H1 (cell line): ENCODE measurements at places on chromosomes 4 and X. TPM values are rescaled to one million over a fixed set of nuclear protein-coding genes. Genes with fewer than 3 reads are reported as not detected.

XG gene
- total RNA-seq, result 0.31 and 0.78 TPM in 2 replicates

GPRASP2 gene
- total RNA-seq, result 15.7 and 19.1 TPM in 2 replicates

FAM114A1 gene
- total RNA-seq, result 11.5 and 12.0 TPM in 2 replicates

ATP2B3 gene
- 0.15 and 0.19 TPM in 2 replicates for total RNA-seq

GABRQ gene
- total RNA-seq, result 8.6 and 9.6 TPM in 2 replicates

SLC2A9 gene
- 0.20 and 0.44 TPM in 2 replicates for total RNA-seq

MND1 gene
- 26.2 and 27.4 TPM in 2 replicates for total RNA-seq

DNA sequence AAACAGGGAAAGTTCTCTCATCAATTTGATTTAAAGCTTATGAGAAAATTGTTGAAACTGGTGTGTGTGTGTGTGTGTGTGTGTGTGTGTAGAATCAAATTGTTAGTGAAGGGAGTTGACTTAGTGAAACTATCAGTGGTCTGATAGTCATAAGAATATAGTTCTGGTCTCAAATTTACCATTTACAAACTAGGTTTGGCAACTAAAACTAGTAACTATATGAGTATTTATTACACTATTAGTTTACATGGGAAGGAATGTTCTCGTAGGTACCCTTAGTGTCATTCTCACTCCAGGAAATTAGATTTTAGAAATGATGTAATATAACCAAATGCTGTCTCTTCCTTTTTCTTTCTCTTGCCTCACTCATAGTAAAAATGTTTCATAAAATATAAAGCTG, 11.9 kb downstream of the SULT1E1 start:
- no peak for DNase-seq

GRCh38 chr4:169222761-169223160, 48.0 kb downstream of the SH3RF1 start:
- no peak for DNase-seq

DNA sequence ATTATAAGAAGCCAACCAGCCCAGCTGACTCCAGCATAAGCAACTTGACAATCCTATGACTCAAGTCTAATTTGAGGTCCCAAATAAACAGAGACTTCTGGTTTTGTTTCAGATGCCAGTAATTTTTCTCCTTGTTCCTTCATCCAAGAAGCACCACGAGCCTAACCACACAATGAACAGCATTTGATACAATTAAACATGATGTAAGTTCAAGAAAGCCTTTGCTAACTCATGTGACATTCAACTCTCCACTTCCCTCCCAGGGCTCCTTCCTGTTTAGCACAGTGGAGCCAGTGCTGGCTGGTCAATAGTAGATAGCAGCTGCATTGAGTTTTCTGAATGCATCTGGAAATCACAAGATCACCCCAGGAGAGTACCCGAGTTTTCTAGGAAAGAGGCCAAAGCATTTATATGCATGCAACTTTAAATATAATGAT, 206.3 kb downstream of the ARHGAP24 start:
- no peak for DNase-seq

GRCh38 chr4:106370214-106370613, 1.6 kb upstream of the GIMD1 start:
- no peak for DNase-seq
